Vagina (tissue), 2 donors: ENCODE measurements at places on chromosomes 11 and 22. TPM values are rescaled to one million over a fixed set of nuclear protein-coding genes. Genes with fewer than 3 reads are reported as not detected.

DNA sequence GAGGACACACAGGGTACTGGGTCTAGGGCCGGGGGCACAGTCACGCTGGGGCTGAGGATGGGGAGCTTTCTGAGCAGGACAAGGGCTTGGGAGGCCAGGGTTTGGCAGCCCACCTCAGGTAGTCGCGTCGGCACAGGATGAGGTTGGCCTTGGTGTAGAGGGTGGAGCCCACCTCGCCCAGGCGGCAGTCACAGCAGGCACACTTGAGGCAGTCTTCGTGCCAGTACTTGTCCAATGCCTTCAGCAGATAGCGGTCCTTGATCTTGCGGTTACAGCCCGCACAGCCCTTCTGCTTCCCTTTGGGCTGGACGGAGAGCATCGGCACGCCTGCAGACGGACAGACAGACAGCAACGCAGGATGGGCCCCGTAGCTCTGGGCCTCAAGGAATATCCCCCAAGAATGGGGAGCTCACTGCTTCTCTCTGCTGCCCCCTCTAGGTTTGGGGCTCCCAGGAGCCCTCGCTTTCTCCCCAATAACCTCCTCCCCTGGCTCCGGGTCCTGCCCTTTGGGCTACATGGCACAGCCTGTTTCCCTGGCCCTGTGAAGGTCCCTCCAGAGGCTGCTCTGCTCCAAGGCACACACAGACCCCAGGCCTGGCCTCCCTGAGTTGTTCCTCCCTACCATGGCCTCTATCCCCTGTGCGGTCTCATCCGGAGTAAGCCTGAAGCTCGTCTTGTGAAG is 33.4 kb downstream of the LMO1 start:
- no peak for DNase-seq

DNA sequence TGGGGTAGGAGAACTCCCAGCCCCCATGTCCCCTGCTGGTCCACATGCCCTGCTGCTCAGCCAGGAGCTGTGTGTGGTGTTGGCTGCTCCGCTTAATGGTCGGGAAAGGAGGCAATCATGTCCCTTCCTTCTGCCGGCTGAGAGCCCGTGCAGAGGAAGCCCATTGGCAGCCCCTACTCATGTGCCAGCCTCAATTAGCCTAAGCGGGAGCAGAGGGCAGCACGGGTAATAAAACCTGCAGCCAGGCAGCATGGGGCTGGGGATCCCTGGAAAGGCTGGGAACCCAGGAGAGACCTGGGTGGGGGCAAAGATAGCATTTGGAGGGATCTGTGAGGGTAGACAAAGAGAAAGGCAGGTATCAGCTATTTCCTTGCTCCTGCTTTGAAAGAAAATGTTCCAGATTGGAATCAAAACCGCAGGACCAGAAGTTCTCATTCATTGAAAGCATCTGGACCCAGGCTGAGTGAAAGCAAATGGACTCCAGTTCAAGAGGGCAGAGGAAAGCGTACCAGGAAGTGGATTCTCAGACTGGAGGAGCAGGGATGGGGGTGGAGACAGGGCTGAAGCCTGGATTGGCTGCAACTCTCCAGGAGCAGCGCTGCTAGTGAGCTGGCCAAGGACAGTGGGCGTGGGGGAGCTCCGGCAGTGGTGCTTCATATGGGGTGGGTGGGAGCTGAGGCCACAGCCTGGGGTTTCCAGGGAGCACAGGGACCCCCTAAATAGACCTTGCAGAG is 103.4 kb upstream of the NECTIN1 start:
- DNase-seq: no peak

DNA sequence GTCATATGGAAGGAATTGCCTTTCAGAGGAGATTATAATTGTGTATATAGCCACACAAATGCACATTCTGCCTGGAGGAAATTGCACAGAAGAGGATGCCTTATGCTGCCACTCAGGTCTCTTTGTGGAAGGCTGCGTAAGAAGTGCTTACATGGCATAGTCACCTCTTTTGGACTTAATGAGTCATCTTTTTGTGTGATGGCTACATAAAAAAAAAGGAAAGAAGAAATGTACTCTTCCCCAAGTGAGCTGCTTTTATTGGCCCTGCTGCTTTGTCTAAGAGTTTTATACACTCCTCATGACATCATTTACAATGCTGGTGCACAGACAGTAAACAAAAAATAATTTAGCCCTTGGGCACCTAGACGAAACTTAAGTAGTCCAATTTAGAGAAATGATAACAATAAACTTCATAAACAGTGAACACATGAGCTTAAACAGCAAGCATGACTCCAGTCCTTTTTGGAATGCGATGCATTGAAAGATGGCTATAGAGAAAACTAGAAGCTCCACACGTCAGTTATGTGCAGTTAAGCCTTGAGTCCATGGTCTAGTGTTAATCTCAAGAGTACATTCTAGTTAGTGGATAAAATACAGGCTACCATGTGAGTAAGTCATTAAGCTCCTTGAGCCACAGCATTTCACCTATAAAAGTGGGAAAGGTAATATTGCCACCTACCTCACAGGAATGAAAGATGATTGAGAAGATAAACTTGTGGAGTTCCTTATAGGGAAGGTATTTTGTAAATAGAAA is 12.0 kb downstream of the CSTPP1 start:
- DNase-seq: no peak

DNA sequence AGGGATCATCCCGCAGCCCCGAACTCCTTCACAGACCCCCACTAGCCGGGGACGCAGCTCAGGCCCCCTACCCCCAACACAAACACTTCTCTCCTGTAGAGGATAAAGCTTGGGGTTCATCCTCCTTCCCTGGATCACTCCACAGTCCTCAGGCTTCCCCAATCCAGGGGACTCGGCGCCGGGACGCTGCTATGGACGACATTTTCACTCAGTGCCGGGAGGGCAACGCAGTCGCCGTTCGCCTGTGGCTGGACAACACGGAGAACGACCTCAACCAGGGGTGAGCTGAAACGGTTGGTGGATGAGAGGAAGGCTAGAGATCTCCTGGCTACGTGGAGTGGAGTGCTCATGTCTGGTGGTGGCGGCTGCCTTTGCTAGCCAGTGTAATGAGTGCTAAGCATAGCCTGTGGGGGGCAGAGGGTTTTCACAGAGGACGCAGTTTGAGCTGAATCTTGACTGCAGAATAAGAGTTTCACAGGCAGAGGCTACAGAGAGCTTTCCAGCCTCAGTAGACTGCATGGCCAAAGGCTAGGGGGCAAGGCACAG is 580 bp downstream of the ILK start:
- DNase-seq: no peak

GRCh38 chr11:130131961-130132850 is 27.4 kb upstream of the ST14 start:
- no peak for DNase-seq

DNA sequence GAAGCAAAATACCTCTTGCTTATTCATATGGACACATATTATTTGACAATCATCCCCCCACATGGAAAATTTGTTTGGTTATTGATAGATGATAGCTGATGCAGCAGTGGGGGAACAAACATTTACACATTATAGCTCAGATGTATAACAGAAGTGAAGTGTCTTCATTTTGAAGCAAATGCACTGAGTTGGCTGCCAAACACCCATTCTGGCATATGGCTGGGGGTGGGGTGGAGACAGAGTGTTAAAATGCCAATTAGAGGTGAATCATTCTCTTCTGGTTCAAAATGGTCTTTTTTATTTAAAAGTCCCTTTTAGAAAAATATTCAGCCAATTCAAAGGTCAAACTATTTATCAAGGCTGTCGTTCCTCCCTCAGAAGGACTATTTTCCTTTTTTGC is 157.3 kb upstream of the TRPC6 start:
- DNase-seq: no peak

DNA sequence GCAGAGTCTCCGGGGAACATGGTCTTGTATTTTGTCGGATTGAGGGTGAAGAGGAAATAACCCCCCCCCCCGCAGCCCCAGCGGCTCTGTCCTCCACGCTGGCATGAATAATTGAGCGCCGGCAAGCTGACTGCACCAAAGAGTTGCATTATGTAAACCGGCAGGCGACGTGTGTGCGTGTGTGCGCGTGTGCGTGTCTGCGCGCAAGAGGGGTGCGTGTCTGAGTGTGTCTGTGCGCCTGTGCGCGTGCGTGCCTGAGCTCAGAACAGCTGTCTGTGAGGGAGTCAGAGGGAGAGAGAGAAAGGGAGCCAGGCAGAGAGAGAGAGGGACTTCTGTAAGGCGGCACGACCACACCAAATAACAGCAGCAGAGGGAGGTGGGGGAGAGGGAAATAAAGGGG is 94.4 kb downstream of the SCN3B start:
- DNase-seq: no peak

Gene DSCAML1
- total RNA-seq: 0.25 TPM

Gene NXPE4
- not detected for total RNA-seq

Gene FREY1
- not detected for total RNA-seq
